ENCODE measurements at places on chromosomes 11 and 22.

- DNase-seq, result no peak
Measured at GRCh38 chr11:14555818-14556217, 35.6 kb upstream of the PSMA1 start.

GRCh38 chr22:48371391-48371790, 1456.3 kb downstream of the BRD1 start:
- DNase-seq, result no peak

- DNase-seq, result no peak
Measured at GRCh38 chr11:12390687-12391110, 13.3 kb downstream of the PARVA start.

DNA sequence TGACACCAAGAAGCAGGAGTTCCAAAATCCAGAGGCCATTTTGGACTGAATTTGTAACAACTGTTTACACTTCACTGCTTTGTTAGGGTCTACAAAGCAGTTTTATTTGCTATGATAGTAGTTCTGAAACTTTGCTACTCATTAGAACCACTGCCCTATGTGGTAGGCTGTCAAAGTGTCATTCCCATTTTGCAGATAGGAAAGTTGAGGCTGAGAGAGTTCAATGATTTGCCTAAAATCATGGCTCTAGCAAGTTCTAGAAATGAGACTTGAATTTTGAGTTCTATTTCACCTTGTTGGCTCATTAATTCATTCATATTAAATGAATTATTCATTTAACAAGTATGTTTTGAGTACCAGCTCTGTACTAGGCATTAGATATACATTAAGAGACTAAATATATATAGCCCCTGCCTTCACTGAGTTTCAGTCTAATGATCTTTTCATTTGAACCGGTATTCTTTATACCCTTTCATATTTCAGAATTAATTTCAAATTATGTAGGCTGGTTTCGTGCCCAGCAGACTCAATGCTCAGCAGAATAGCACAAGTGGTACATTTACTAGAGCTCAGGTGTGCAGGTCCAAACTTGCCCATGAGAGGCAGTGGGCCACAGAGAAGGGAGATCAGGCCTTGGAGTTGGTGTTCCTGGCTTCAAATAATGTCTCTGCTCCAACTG, 93.5 kb downstream of the ME3 start:
- no peak for DNase-seq

DNA sequence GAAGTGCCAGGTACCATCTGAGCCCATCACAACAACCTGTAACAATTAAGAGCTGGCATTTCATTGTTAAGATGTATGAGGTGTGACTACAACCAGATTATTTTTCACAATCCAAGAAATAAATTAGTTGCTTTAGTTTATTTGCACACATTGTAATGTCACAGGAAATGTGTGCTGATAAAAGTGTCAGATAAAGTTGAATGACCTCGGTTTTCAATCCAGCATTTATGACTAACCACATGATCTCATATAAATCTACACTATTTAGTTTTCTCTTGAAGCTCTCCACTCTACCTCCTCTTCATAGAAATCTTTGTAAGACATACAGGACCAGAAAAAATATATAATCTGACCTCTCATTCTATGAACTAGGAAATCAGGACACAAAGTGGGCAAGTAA, 166.2 kb downstream of the PGR start:
- no peak for DNase-seq

- DNase-seq, result peak; percentile 48
Measured at GRCh38 chr22:43777286-43777685, 34.8 kb downstream of the EFCAB6 start.

DNA sequence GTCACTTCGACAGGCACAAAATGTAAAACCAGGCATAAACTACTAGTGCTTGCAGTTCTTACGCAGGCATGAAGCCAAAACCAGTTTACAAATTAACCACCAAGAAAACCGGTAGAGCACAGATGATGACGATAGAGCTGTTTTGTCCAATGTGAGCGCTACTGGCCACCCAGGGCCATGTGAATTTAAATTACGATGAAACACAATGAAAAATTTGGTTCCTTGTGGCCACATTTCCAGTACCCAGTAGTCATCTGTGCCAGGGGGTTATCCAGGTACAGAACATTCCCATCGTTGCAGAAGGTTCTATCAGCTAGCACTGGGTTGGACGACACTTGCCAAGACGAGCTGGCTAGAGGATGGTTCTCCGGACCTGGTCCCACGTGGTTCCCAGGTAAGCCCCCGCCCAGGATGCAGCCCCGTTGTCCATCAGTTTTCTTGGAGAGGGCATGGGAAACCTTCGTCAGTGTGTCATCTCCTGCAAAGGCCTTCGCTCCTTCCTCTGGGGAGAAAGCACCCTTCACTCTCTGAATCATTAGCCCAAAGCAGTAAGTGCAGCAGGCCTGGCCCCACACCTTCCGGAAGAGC, 1.1 kb upstream of the CD81 start:
- DNase-seq, result no peak

GRCh38 chr22:39292031-39292462, 27.4 kb downstream of the RPL3 start:
- DNase-seq, result no peak

DNA sequence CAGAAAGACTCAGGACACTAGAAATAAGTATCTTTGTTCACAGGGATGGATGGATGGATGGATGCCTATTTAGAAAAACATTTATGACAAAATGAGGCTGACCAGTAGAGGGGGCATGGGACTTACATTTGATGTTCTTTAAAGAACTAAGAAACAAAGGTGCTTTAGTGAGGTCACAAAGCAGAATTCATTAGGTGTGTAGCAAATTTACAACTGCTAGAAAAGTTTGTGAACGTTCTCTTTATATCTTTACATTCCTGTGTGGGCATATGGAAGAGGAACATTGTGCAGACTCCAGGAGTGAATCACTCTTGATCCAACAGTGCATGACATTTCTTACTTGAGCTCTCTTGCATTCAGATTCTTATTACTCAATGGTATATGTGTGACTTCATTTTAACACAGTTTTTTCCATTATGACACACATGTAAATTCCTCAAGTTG, 15.8 kb upstream of the SIK2 start:
- no peak for DNase-seq

DNA sequence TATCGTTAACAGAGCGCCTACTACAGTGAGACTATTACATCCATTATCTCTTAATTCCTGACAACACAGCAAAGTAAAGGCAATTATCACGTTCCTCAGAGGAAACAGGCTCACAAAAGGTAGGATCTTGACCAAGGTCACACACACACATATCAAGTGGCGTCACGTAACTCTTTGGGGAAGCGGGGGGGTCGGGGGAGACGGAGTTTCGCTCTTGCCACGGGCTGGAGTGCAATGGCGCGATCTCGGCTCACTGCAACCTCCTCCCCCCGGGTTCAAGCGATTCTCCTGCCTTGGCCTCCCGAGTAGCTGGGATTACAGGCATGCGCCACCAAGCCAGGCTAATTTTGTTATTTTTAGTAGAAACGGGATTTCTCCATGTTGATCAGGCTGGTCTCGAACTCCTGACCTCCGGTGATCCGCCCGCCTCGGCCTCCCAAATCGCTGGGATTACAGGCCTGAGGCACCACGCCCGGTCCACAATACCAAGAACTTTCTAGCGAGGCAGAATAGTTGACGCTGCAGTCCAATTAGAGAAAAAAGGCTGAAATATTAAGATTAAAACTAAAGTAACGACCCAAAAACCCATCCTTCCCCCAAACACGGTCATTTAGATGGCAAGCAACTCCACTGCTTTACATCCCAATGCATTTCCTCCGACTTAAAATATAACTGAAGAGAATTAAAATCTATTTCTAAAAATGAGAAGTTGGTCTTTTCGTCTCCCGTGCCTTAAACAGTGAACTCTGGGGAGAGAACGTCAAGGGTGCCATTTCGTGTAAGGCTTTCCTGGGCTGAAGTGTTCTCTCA, 1.2 kb downstream of the DDX17 start:
- DNase-seq, result no peak

DNA sequence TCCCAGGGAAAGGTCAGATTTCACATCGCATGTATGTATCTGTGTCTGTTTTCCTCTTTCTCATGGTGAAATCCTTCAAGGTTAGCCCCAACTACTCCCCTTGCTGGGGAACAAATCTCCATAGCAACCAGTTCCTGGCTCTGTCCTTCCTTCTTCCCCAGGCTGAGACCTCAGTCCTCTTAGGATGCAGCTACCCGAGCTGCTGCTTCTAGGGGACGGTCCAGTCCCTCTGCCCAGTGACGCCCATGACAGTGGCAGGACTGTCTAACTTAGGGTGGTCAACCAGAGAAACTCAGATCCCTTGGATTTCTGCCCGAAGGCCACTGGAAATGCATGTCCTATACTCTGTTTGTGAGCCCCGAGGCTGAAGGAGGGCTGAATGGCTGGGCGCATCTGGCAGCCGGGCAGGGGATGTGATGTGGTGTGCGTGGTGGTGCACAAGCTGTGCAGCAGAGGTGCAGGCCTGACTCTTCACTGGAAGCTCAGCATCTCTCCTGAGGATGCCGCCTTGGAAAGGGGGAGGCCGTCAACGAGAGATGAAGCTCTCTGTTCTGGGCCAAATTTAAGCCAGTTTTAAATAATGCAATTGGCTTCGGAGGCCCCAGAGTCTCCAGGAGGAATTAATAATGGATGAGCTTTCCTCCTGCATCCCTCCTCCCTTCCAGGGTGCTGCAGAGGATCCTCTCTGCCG, 118.7 kb upstream of the B3GAT1 start:
- DNase-seq, result no peak

DNA sequence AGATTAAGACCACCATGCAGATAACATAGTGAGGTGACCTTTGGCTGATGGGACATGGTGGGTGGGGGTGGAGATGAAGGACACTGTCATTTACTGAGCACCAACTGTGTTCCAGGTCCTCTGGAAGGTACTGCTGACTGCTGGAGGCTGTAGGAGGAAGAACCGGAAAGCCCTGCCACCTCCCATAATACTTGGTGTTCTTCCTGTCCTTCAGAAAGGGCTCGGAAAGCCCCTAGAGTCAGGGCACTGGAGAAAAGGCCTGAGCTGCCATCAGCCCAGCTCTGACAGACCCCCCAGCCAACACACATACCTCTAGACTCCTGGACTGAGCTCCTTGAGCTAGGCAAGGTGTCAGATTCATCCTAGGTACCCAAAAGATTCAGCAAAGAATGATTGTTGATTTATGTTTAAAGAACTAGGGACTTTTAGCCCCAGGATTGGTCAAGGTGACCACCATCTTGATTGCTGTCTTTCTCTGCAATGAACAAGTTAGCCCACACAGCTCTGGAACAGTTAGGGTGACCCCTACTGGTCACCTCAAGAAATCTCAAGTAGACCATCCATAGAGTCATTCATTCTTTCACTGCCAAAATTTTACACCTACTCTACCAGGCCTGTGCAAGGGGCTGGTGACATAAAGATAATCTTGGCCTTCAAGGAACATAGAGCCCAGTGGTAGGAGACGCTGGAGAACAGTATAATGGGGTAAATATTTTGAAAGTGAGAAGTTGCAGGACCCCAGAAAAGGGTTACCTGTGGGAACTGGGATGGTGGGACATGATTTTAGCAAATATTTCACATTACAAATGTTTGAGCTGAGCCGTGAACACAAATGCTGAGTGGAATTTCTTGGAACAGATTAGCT, 39.4 kb downstream of the IRAG1 start:
- no peak for DNase-seq

- DNase-seq, result no peak
Measured at GRCh38 chr22:44926491-44927415, 83.1 kb downstream of the PHF21B start.
